ENCODE measurements at places on chromosomes 2 and 18.

- DNase-seq = no peak
These were observed 18.9 kb downstream of the SAG start for GRCh38 chr2:233326500-233326899.

DNA sequence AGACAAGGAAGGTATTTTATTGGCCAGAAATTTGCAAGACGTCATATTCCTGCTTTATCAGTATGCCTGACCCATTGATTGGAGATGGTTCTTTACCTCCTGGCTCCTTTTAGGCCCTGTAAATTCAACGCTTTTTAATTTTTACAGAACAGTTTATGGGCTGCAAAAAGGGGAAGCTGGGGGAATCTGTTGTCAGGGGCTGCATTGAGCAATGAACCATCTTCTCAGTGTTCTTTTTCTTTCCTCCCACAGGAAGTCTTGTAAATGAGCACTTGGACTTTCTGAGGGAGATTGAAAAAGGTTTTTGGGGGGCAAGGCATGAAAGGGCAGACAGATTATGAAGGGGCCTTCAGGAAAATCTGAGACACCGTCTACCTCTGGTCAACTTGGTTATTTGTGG, 503.6 kb upstream of the TNP1 start:
- no peak for DNase-seq

- DNase-seq = no peak
These were observed 66.7 kb downstream of the ZC3H6 start for GRCh38 chr2:112342067-112342550.

DNA sequence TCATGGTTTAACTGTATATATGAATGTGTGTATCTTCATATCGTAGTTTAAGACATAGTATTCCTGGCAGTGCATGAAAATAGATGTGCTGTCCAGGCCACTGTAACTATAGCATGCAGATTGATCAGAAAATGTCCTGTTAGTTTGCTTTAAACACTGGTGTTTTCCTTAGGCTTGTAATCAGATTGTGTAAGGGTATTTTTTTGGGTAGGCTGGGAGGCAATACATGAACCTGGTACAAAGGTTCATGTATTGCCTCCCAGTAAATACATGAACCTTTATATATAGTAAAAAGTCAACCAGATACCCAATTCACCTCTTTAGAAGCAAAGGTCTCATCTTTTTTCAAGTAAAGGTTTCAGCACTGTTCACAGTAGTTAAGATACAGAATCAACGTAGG, 1.6 kb downstream of the COQ10B start:
- DNase-seq = no peak

GRCh38 chr18:75128911-75129716, 79.8 kb downstream of the PTGR3 start:
- no peak for DNase-seq

GRCh38 chr2:41912776-41913175, 135.0 kb upstream of the PKDCC start:
- DNase-seq = no peak

DNA sequence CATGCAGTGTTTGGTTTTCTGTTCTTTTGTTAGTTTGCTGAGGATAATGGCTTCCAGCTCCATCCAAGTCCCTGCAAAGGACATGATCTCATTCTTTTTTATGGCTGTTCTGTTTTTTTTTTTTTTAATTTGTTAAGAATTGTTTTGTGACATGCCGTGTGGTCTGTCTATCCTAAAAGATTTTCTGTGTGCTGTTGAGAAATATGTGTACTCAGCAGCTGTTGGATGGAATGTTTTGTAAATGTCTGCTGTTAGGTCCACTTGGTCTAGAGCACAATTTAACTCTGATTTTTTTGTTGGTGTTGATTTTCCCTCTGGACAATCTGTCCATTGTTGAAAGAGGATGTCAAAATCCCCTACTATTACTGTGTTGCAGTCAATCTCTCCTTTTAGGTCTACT, 80.4 kb upstream of the WDR75 start:
- no peak for DNase-seq
